NCI-H82 (cell line): ENCODE measurements at places on chromosomes 6 and 20.

GRCh38 chr6:10451828-10452509 lies 37.1 kb upstream of the TFAP2A start:
- DNase-seq, result no peak

DNA sequence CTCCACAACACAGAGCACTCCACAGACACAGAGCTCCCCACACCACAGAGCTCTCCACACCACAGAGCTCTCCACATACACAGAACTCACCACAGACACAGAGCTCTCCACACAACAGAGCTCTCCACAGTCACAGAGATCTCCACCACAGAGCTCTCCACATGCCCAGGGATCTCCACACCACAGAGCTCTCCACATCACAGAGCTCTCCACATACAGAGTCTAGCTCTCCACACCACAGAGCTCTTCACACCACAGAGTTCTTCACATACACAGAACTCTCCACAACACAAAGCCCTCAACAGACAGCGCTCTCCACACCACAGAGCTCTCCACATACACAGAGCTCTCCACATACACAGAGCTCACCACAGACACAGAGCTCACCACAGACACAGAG lies 55.3 kb downstream of the ERMARD start:
- DNase-seq, result no peak

GRCh38 chr20:23126281-23127061 lies 40.3 kb upstream of the CD93 start:
- no peak for DNase-seq

DNA sequence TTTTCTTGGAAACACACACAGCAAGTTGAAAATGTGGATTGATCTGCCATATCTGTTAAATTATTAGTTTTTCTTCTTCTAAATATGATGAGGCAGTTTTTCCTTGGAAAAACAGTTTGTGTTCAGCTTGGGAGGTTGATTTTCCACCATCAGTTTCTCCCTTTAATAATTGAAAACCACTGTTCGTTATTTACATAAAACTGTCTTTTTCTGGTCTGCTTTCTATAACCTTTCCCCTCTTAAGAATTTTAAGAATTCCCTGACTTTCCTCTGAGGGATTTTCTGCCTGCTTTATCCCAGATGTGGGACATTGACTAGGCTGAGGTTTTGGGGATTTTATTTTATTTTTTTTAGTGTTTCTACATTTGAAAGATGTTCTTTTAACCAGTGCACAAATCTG lies 27.2 kb downstream of the DSE start:
- DNase-seq, result no peak

- no peak for DNase-seq
Observed at GRCh38 chr20:10385850-10386544, 48.0 kb downstream of the MKKS start.

DNA sequence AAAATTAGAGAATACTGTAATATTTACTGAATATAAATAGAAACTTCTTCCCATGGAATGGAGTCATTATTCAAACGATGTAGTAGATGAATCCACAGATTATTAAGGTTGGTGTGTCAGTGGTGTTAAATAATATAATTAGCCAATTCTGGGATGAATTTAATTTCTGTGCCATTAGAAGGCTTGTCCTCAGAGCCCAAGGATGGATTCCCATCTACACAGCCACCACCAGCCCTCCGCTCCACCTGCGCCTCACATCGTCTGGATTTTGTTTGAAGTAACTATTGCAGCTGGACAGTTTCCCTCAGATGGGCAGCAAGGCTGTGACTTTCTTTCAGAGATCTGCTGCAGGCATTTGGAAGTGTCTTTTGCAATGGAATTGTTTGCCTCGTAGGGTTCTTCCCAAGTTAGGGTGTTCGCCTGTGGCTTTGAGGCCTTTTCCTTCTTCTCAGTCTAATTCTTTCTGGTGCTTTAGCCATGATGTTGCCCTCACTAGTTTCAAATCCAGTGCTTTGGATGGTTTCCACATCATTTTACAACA lies 104.7 kb downstream of the AIG1 start:
- DNase-seq, result no peak

DNA sequence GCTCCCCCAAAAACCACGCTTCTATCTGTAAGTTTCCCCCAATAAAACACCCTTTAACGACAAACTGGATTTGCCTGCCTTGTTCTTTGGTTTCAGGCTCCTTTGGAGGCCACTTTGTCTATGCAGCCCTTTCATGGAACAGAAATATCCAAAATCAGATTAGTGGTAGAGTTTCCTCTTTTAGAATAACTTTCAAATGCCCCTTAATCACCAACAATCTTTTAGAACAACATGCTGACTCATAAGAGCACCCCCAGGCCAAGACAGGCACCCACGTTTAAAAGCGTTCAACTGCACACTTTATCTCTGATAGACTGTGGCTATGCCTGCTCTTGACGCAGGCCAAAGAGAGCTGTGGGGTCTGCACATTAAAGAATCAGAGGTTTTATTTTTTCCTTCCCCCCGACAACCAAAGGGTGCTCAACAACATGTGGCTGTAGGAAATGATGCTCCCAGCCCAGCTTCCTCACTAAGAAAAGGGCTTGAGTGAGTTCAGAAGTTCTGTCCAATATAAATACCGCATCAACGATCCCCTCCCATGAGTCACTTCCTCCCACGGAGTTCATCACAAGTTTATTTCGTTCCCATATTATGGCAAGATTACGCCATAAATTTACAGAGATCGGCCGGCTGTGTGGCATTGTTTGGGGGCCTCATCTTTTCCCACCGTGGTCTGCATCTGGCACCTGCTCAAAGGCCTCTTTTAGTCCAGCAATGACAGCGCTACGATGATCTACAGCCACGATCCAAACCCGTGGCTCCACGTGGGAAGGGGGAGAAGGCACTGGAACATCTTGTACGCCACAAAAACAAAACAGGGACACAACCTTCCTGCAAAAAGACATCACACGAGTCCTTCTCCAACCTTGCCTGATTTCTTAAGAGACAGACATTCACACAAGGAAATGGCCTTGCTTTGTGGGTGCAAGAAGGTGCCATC lies 88.8 kb upstream of the NFATC2 start:
- no peak for DNase-seq

DNA sequence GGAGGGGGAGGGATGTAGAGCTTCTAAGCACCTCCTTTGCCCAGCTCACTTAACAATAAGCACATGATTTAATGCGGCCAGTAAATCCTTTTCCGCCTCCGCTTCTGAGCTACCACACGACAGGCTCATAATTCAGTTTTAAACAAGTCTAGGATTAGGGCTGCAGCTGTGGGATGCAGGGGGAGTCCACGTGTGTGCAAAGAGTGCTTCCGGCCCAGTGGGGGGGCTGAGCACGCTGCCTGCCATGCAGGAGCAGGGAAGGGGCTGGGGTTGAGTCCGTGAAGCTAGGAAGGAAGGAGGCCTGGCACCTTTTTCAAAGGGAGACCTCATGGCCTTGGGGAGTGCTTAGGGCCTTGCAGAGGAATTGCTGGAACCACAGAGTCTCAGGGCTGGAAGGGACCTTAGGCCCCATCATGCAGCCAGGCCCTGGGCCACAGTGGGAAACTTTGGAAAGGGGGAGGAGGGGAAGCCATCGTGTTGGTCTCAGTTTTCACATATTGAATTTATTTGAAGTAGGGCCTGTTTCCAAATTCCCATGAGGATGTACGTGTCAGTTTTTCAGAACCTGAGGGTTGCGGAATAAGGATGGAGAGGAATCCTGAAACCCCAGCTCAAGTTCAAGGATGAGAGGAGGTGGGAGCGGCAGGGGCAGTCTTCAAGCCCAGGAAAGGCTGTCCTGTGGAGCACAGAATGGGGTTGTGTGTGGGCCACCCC lies 96.1 kb downstream of the VEGFA start:
- peak; percentile 97 for DNase-seq

- DNase-seq, result no peak
Observed at GRCh38 chr6:145562771-145563615, 172.3 kb downstream of the EPM2A start.

DNA sequence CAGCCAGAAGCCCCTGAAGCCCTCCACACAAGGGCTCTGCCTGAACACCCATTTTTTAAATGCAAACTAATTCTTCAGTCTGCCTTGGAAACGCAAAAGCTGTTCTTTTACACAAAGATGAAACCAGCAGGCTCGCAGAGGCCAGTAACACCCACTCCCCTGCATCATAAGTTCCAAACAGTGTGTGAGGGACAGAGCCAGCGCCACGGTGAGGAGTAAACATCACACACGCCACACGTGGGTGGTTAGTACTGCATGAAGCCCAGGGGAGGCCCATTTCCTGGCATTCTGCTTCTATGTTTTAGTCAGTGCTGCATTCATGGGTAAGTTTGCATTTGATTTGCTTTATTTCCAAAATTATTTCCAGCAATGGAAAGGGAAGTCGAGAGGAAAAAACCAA lies 217.7 kb upstream of the RIN2 start:
- no peak for DNase-seq

- DNase-seq, result no peak
Observed at GRCh38 chr20:21272679-21273078, 30.5 kb upstream of the XRN2 start.

DNA sequence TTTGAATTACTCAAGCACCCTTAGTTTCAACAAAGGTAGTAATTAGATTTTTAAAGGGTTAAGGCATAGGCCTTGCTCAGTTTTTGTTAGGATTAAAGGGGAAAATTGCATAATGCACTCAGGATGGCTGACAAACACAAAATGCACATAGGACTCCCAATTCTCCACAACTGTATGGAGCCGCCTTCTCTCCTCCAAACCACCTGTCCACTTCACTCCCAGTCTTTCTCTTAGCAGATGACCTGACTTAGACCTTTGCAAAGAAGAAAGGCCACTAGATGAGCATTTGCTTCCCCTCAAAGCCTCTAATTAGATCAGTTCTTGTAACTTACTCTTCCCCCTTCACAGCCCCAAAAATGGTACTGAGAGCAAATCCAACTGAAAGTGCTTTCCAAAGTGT lies 20.1 kb downstream of the NSFL1C start:
- DNase-seq, result no peak

GRCh38 chr20:2469991-2470422 lies 582 bp downstream of the SNRPB start:
- peak; percentile 67 for DNase-seq

DNA sequence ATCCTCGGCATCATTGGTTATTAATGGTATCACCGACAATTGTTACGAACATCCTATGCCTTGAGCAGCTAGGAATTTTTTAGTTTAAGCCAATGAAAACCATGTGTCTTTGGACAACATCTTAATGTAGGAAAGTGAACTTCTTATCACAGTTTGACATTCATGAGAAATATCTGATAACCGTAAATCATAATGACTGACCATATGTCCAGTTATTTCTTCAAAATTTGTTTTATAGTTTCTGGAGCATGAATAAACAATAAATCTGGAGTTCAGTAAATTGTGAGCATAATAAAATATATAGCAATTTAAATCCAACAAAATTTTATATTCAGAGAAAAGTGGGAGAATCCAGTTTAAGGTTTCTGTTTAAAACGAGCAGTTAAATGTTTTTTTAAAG lies 970.1 kb upstream of the ADGRB3 start:
- DNase-seq, result no peak

GRCh38 chr6:152727507-152727906 lies 23.1 kb upstream of the VIP start:
- peak; percentile 29 for DNase-seq

GRCh38 chr6:52304983-52305390 lies 20.4 kb upstream of the MCM3 start:
- DNase-seq, result no peak
